ENCODE measurements at places on chromosomes 4 and X.

- DNase-seq = no peak
Observed at GRCh38 chr4:70734168-70734954, 12.6 kb downstream of the RUFY3 start.

GRCh38 chr4:94208266-94208665, 601 bp downstream of the SMARCAD1 start:
- DNase-seq = no peak

DNA sequence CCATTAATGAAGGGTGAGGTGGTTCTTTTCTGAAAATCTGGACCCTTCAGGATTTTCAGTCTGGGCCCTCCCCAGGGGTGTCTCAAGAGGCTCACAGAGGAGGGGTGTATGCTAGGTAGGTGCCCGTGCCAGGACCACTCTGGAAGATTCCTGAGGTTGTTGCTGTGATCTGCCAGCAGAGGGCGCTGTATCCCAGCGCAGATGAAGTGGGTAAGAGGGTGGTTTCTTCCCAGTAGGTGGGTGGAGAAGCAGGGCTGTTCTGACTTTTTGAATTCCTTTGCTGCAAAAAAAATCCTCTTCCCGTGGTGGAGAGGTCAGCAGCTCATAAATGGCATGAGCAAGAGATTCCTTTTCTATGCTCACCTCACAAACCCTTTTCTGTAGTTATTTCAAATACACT, 51.1 kb downstream of the SCML1 start:
- peak; percentile 46 for DNase-seq

DNA sequence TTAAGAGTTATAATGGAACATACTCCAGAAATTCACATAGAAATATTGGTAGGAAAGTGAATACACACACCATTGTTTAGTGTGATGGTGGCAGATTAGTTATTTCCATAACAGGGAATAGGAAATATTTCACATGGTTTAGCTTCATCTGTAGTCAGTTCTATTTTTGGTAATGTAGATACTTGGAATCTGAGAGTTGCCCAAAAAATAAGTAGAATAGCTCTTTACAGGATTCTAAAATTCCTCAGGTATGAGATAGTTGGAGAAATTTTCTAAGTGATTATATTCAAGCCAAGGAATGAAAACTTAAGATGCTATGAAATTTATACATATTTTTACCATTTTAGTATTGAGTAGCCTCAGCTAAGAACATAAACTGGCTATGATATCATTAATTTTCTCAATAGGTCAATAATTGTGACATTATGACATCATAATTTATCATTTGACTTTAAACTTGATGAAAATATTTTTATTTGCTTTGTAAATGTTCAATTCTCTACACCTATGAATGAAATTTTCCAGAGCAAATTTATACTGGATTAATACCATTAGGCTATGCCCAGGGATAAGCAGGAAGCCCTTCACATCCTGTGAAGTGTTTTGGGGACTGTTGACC, 35.8 kb downstream of the CPEB2 start:
- no peak for DNase-seq

GRCh38 chr4:154984148-154984547, 203.1 kb downstream of the RBM46 start:
- no peak for DNase-seq

DNA sequence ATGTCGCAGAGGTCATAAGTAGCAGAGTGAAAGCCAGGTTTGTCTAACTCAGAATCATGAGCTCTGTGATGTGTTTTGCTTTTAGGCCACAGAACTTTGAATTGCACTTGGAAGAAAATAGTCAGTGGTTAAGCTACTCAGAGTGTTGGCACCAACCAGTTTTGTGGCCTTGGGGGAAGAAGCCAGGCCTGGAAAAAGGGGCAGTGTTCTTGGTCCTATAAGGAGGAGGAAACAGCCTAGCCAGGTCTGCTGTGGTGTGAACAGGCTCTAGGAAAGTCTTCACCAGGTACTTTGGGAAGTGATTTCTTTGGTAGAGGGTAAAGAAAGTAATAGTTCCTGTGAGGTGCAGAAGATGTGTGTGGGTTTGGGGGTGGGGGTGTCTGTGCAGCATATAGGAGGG, 49.2 kb downstream of the FHIP1A start:
- no peak for DNase-seq

GRCh38 chr4:186659935-186660334, 63.7 kb downstream of the FAT1 start:
- DNase-seq = no peak

DNA sequence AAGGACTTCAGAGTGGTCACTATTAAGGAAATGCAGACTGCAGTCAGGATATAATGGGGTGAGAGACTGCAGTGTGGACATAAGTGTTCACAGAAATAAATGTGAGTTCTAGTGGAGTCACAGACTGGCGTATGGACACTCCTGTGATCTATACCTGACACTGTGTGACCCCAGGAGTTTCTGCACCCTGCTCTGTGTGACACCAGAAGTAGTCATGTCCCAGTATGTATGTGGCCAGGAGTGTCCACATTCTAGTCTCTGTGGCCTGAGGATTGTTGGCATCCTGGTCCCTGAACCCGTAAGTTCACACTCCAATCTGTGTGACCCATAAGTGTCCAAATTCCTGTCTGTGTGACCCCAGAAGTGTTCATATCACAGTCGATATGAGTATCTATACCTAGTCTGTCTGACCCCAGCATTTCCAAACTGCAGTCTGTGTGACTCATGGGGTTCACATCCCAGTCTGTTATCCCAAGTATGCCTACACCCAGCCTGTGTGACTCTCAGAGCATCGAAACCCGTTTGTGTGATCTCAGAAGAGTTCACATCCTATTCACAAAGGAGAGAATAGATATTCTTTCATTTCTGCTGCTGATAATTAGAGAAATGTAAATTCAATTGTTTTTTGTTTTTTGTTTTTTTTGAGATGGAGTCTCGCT, 16.3 kb downstream of the WDR13 start:
- no peak for DNase-seq

DNA sequence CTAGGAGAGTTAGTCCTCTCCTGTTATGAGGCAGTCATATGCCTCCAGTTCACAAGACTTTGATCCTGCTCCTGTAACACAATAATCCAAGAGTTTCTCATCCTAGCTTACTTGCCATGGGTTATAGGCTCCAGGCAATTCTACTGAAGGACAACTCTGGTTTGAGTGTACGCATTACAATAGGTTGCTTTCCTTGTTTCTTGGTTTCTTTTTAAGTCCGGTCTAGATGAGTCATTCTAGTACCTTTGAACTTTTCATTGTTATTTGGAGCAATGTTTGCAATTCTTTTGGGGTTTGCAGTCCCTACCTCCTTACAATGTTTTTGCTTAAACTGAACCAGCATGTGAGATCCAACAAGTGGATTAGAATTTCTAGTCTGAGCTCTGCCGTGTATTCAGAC, 109.1 kb downstream of the ANAPC4 start:
- no peak for DNase-seq

DNA sequence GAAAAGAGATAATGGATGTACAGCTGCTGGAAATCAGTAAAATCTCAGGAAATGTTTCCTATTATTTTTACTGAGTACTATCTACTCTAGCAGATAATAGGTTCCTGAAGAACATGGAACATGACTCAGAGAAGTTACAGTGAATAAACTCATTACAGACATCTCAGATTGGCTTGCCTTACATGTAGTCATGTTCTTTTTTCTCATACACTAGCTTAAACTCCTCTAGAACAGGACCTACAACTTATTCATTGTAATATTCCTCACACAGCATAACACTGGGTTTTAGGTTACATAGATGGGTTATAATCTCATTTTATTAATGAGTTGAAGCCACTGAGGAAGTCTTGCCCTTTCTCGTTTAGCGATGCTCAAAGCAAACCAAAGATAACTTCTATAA, 86.9 kb upstream of the BMP2K start:
- no peak for DNase-seq

DNA sequence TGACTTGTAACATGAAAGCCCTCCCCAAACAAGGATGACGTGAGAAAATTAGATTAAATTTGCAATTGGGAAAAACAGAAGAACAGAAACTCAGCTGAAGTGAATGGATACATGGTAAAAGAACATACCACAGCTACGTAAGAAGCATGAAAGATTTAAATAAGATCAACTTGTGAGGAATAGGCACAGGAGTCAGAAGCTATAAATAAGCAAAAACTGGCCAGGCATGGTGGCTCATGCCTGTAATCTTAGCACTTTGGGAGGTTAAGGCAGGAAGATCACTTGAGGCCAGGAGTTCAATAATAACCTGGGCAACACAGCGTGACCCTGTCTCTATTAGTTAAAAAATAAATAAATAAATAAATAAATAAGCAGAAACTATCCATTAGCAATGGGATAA, 33.6 kb upstream of the ZCCHC13 start:
- no peak for DNase-seq

DNA sequence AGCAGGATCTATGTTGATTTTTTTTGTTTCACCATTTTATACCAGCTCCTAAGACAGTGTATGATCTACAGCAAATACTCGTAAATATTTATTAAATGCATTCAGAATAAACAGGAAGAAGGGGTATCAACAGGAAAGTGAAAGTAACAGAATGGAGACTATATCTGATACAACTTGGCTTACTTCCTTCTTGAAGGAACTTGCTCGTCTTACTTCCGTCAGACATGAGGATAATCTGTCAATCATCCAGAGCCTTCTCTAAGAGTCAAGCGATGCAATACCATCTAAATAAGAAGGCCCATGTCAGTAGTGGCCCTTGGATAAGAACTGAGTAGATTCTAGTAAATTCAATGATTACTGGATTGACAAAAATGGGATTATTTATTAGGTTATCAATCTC, 84.2 kb downstream of the CAMK2D start:
- DNase-seq = no peak

DNA sequence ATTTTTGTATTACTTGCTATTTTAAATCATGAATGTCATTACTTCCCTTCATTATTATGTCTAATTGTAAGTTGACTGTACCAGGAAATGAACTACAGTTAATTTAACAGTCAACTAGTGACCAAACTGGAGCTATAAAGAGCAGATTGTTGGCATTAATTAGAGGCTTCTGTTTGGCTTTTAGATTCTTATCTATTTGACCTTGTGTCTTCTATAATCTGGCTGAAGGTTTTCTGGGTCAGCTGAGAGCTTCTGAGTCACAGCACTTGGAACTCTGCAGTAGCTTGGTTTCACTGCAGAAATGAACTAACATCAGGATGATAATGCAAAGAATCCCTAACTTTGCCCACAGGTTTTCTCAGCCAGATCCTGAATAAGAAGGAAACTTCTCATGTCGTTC, 169.2 kb upstream of the LEF1 start:
- no peak for DNase-seq

GRCh38 chr4:176014583-176015108, 51.0 kb upstream of the WDR17 start:
- DNase-seq = no peak

- DNase-seq = peak; percentile 68
Observed at GRCh38 chrX:154436983-154437752, at the start of gene GDI1. Gene GDI1, plus strand, starts transcription at chrX:154437154. Its CDS starts 101 bp downstream, at chrX:154437255.

GRCh38 chr4:184421533-184422155, 52.7 kb downstream of the IRF2 start:
- no peak for DNase-seq

DNA sequence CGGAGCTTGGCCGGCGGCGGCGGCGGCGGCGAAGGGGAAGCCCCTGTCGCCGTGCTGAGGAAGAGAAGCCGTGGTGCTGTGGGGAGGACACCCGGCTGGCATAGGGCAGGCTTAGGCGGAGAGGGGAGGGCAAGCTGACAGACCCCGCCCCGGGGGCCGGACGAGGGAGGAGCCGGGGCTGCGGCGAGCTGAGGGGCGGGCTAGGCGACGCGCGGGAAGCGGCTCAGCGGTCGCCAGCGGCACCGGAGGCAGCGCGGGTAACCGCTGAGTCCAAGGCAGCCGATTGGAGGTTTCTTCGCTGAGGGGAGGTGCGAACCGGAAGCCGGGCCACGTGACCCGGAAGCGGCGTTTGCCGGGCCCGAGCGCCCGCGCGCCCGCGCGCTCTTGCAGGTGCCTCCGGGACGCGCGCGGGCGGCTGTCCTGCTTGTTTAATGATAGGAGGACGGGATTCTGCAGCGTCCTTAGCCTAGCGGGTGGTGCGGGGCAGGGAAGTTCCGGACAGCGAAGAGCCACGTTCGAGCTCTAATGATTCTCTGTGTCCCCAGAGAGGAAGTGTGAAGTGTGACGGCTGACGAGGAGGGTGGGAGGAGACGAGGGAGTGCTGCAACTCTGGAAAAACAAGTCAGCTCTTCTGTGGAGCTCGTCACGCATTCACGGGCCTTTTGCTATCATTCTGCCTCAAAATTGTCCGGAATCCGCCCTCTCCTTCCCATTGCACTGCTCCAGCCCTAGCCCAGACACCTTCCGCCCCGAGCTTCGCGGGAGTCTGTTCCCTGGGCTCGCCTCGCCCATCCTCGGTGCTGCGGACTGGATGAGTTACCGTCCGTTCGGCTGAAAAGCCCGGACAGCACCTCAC, at the start of gene AP1S2:
Gene AP1S2 (minus strand): TSS at position 102 of the 856 bp plus-strand sequence. CDS start 2,289 bp downstream, outside the sequence.
- peak; percentile 89 for DNase-seq

DNA sequence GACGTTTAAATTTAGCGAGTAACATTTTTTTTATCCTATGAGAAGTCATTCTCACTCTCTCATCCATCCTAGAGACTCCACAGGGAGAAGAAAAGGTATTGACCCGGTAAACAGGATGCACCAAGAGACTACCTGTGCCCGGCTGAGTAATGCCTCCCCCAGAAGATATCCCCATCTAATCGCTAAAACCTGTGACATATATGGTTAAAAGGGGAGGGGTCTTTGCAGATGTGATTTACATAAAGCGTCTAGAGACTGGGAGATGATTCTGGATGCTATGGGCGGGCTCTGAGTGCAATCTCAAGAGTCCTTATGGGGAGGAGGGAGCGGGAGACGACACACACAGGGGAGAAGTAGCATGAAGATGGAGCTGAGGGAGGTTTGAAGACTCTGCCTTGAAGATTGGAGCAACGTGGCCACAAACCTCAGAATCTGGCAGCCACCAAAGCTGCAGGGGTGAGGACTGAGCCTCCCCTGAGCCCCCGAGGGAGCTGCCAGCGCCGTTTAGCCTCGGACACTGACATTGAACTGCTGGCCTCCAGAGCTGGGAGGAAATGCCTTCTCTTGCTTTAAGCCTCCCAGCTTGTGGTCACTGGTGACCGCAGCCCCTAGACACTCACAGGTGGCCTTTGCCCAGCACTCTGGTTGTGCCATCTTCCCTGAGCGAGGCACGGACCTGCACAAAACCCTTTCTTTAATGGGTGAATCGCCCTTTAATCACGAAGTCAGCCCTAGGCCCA, 11.2 kb downstream of the ABLIM2 start:
- peak; percentile 36 for DNase-seq

DNA sequence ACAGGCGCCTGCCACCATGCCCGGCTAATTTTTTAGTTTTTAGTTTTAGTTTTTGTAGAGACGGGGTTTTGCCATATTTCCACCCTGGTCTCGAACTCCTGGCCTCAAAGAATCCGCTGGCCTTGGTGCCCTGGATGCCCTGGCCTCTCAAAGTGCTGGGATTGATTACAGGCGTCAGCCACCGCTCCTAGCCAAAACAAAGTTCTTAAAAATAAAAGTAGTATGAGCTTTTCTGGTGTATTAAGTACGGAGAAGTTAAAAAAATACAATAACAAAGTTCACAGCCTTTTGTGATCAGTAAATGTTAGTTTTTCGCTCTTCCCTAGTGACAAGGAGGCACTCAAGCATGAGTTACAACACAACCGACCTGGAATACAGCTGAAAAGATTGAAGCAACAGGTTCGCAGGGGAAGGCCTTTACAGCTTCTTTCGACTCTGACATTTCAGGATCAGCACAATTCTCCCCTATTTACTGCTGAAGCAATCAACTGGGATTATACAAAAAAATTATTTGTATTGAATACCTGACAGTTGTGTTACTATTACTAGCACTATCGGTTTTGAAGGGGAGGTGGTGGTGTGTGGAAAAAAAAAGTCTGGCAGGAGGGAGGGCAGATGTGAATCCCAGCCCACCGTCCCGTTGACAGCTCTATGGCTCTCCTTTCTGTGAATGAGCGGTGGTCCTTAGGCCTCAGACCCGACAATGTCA, 893 bp upstream of the METAP1 start:
- no peak for DNase-seq
